ENCODE measurements at places on chromosomes 2 and 18. TPM values are rescaled to one million over a fixed set of nuclear protein-coding genes. Genes with fewer than 3 reads are reported as not detected.

Gene LHCGR
- not detected for total RNA-seq

Gene NAT8
- total RNA-seq: not detected

Gene PPM1B
- 13.6 TPM for total RNA-seq

Gene WIPF1
- 17.2 TPM for total RNA-seq

Gene TSPYL6
- total RNA-seq: not detected

Gene GPR45
- total RNA-seq: not detected

Gene PRR30
- total RNA-seq: not detected

Gene SKA1
- 25.4 TPM for total RNA-seq

Gene MSTN
- total RNA-seq: not detected

Gene IMPA2
- total RNA-seq: 25.4 TPM

Gene HOXD4
- 2.0 TPM for total RNA-seq

Gene FAP
- total RNA-seq: 134 TPM

Gene OTOS
- not detected for total RNA-seq

Gene GPATCH11
- 7.6 TPM for total RNA-seq

Gene MAP4K3
- 40.4 TPM for total RNA-seq

Gene RGPD4
- not detected for total RNA-seq

Gene IRS1
- total RNA-seq: 21.3 TPM

Gene FOXI3
- total RNA-seq: not detected

Gene TNFRSF11A
- under 0.01 TPM for total RNA-seq

Gene DAW1
- total RNA-seq: 2.0 TPM

Gene LMAN1
- total RNA-seq: 168 TPM

Gene STAT4
- total RNA-seq: 4.8 TPM

Gene SEMA4C
- 14.3 TPM for total RNA-seq

Gene NEUROD1
- not detected for total RNA-seq

Gene AGBL5
- total RNA-seq: 16.5 TPM

Gene FER1L5
- total RNA-seq: 0.39 TPM

Gene HOXD9
- 0.37 TPM for total RNA-seq

Gene PSMA8
- not detected for total RNA-seq

Gene C2orf80
- total RNA-seq: not detected

Gene MAPK4
- not detected for total RNA-seq

Gene ANKRD23
- 1.4 TPM for total RNA-seq

Gene CXCR4
- not detected for total RNA-seq
